Lung (tissue), 17 donors: ENCODE measurements at places on chromosomes 1 and 21. TPM values are rescaled to one million over a fixed set of nuclear protein-coding genes. Genes with fewer than 3 reads are reported as not detected.
A peak's percentile ranks its signal among the peaks of the same experiment; 100 is the strongest.

LDLRAD1 gene
- total RNA-seq = 30.1 TPM

DNA sequence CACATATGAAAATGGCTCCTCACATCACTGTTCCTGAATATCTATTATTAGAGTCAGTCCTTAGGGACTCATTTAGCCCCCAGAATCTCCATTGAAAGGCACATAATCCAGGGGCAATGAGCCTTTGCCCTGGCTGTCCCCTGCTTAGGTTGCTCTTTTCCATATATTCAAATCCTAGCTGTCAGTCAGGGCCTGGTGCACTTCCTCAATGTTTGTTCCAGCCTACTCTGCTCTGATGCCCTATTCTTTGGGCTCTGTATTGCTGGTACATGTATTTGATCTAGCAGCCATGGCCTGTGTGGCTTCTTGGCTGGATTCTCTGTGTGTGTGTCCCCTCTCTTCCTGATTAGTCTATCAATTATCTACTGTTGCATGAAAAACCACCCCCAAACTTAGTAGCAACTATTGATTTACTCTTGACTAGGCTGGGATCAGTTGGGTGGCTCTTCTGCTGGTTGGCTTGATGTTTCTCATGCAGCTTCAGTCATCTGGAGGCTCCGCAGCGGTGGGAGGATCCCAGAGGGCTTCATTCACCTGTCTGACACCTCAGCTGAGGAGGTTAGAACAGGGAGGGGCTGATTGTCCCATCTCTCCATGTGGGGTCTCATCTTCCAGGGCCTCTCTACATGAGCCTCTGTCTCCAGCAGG, 107.5 kb downstream of the DTL start:
- no peak overlapping the region for H3K4me3 ChIP-seq
- no peaks in the 10 kb centered on the region for H3K36me3 ChIP-seq
- no peak overlapping the region for H3K27ac ChIP-seq
- no peak for DNase-seq
- H3K4me1 ChIP-seq = no peaks in the 10 kb centered on the region
- no peaks in the 10 kb centered on the region for H3K27me3 ChIP-seq

- no peaks in the 10 kb centered on the region for H3K27me3 ChIP-seq
- H3K36me3 ChIP-seq = no peaks in the 10 kb centered on the region
- no peak overlapping the region for H3K4me3 ChIP-seq
- DNase-seq = no peak
- peaks cover 15% of the 10 kb centered on the region for H3K4me1 ChIP-seq
These were observed 6.4 kb downstream of the CLCA2 start for GRCh38 chr1:86430376-86430775.

DEDD gene
- total RNA-seq = 25.0 TPM

DNA sequence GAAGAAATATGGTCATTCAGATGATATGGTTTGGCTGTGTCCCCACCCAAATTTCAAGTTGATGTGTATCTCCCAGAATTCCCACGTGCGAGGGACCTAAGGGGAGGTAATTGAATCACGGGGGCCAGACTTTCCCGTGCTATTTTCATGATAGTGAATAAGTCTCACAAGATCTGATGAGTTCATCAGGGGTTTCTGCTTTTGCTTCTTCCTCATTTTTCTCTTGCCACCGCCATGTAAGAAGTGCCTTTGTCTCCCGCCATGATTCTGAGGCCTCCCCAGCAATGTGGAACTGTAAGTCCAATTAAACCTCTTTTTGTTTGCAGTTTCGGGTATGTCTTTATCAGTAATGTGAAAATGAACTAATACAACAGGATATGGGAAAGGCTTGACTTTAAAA, 1.4 kb upstream of the DPM3 start:
- H3K27ac ChIP-seq = no peak overlapping the region
- no peaks in the 10 kb centered on the region for H3K27me3 ChIP-seq
- no peak overlapping the region for H3K4me3 ChIP-seq
- H3K36me3 ChIP-seq = no peaks in the 10 kb centered on the region

- H3K27me3 ChIP-seq = peaks cover 4% of the 10 kb centered on the region
- H3K4me1 ChIP-seq = peaks cover 7% of the 10 kb centered on the region
- peak; percentile 27 for DNase-seq
- H3K27ac ChIP-seq = no peak overlapping the region
These were observed 3.0 kb downstream of the TCHH start for GRCh38 chr1:152112101-152112884.

DNA sequence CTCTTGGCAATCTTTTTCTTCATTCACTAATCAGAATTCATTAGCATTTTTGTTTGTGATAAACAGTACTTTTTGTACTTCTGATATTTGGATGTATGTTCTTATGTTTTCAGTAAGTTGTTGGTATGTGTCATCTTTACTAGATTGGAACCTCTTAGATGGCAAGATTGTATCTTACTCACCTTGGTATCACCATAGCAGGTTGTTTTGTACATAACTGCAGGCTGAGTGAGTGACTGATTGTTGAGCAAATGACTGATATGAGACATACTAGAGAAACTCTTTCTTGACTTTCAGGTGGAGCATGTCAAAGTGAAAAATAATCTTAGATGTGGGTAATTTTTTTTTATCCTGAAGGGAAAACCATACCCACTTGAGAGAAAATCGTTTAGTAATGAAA, 173.7 kb downstream of the CLEC20A start:
- no peaks in the 10 kb centered on the region for H3K36me3 ChIP-seq
- H3K4me1 ChIP-seq = peaks cover 14% of the 10 kb centered on the region
- no peak overlapping the region for H3K27ac ChIP-seq
